ENCODE measurements at places on chromosomes 4 and X.

DNA sequence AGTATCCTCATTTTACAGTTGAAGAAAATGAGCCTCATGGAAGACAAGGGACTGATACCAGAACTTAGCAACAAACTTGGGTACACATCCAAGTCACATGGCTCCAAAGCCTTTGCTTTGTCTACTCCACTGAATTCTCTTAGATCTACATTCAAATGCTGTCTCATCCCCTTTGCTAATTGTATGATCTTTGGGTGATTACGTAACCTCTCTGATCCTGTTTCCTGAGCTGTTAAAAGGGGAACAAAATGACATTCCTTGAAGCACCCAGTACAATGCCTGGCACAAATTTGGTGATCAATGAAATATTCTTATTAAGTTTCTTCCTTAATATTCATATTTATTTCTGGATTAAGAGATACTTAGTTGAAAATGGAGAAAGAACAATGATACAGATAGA lies 5.9 kb upstream of the HPGD start:
- peak; percentile 69 for DNase-seq

- DNase-seq: peak; percentile 51
These were observed 44.0 kb upstream of the ADAD1 start for GRCh38 chr4:122334828-122335227.

DNA sequence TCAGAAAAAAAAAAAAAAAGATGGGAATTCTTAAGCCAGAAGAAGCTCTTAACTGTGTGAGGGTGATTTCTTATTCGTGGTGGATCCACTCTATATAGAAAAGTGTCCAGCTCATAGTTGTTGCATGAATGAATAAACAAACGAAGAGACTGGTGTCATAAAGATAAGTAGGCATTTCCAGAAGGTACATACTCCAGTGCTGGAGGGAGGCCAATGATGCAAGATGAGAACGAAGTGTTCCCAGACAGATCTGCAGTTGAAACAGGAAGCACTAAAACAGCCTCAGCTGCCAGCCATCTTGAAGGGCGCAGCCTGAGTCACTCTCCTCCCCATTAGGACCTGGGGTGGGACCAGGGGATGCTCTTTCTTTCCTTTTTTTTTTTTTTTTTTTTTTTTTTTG lies 47.4 kb upstream of the HOPX start:
- DNase-seq: peak; percentile 62

GRCh38 chr4:24557026-24558025 lies 27.0 kb downstream of the DHX15 start:
- no peak for DNase-seq

DNA sequence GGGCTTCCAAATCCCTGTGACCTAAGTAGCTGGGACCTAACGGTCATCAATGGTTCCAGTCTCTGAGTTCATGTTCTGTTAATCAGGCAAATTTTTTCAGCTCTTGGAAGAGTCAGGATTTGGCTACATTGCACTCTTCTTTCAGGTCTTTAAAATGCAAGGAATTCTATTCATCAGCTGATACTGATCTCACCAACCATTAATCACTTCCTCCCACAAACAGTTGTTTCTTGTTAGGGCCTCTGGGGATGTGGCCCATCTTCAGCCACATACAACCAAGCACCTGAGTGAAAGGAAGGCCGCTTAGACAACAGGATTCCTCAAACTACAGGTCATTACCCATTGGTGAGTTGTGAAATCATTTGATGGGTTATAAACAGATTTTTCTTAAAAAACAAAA lies 71.7 kb downstream of the FANCB start:
- no peak for DNase-seq

GRCh38 chr4:180932370-180933001 lies 1310.7 kb upstream of the TENM3 start:
- peak; percentile 63 for DNase-seq

DNA sequence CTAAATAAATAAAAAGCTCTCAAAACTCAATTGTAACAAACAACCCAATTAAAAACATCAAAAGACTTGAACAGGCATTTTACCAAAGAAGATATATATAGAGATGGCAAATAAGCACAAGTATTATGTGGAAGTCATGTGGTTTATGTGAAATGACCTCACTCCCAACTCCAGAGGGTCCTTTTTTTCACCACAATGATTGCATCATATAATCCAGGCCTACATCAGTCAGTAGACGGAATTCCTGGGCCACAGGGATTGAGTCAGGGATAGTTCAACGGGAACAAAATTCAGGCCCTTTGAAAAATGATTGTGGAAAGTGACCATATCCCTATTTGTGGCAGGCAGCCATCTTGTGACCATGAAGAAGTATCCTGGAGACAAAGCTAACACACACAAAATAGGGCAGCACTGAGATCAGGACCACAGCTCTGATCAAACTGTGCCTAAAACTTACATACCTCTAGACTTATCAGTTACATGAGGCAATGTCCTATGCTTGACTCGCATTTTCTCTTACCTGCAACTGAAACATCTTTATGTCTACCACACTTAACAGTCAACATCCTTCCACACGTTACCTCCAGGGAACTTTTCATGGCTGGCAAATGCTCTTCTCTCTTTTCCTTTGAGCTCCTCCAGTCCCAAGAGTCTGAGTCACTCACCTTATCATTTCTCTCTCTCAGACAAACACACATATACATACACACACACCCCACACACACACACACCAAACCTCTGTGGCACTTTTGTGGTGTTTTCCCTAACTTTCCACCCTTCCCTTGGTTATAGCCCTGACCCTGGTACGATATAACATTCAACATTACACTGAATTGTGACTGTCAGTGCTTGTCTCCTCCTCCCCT lies 113.5 kb downstream of the PHF8 start:
- DNase-seq: peak; percentile 39

GRCh38 chr4:16617011-16617410 lies 281.4 kb downstream of the LDB2 start:
- no peak for DNase-seq

DNA sequence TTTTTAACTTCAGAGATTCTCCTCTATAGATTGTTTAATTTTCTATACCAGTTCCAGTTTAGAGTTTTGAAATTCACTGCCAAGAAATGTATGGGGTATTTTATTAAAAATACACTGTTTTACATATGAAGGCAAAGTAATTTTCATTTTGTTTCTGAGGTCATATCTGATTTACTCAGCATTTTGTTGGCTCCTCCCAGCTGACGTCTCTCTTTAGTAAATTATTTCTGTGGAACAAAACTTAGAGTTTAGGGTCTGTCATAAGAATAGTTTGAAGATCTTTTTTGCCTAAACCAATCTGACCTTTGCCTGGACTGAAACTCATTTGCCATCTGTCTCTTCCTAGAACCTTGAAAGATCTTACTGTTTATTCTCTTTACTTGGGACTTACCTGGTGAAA lies 16.9 kb downstream of the FNIP2 start:
- peak; percentile 39 for DNase-seq

GRCh38 chr4:15794905-15795304 lies 16.8 kb downstream of the CD38 start:
- DNase-seq: no peak

GRCh38 chr4:32203340-32203739 lies 1483.2 kb downstream of the PCDH7 start:
- DNase-seq: no peak

- DNase-seq: no peak
These were observed 50.7 kb downstream of the FHL1 start for GRCh38 chrX:136198010-136198409.

DNA sequence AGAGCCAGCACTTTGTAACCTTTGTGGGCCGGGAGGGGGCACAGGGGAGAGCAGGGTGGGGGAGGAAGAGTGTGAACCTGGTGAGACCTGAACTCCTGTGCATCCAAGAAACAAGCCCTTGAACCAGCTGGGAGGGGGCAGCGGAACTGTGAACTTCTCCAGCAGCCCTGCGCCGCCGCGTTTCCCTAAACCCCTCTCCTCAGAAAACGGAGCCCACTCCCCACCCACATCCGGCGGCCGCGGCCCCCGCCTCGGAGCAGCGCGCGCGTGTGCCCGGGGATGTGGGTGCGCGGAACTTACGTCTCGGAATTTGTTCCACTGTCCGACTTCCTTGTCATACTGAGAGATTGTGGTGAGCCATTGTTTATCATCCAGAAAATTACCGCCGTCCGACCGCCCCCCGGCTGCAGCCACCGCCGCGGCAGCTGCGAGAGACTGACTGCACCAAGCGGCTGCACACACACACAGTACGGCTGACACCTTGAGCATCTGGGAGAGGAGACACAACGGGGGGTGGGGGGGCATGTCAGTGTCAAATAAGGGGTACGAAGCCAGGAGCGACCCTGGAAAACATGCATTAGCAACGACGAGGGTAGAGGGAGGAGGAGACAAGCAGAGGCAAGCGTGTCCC lies 494 bp downstream of the SPOCK3 start:
- peak; percentile 43 for DNase-seq

- DNase-seq: peak; percentile 82
These were observed 8.2 kb downstream of the RTL3 start for GRCh38 chrX:78650906-78651437.

GRCh38 chrX:20159797-20160385 lies 18.3 kb upstream of the EIF1AX start:
- no peak for DNase-seq

GRCh38 chr4:164203476-164203875 lies 550.5 kb upstream of the SMIM31 start:
- no peak for DNase-seq

- no peak for DNase-seq
These were observed 171.4 kb downstream of the NHS start for GRCh38 chrX:17546356-17546755.

DNA sequence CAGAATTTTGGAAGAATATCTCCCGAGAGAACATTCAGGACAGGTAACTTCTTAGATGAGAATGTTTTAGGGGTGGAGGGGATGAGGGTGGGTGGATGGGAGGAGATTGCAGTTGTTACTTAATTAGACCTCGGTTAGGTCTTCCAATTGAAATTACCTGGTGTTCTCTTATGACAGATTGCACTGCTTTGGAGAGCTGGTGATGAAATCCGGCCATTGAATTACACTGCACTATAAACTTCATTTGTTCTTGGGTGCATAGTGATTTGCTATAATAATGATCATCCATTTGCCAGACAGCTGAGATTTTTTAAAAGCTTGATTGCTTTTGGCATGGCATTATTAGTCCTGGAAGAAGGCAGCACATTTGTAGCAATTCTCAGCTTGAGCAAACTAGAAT lies 427.6 kb downstream of the GBA3 start:
- no peak for DNase-seq

- no peak for DNase-seq
These were observed 174.8 kb upstream of the KLF8 start for GRCh38 chrX:56057325-56057724.

DNA sequence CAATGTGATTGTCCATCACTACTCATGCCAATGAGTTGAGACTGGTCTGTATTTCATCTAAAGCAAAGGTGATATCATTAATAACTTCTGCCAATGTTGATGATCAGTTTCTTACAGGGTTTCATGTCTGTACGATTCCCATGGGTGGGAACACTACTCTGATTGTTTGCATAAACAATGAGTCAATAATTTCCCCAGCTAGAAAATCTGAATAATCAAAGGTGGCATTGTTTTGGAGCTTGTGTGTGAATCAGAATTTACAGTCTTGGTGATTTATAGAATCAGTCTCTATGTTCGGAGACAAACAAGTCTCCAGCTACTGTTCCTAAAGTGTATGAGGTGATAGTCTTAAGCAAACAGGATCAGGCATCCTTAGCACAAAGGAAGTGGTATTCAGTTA lies 35.5 kb upstream of the PARM1 start:
- DNase-seq: no peak

DNA sequence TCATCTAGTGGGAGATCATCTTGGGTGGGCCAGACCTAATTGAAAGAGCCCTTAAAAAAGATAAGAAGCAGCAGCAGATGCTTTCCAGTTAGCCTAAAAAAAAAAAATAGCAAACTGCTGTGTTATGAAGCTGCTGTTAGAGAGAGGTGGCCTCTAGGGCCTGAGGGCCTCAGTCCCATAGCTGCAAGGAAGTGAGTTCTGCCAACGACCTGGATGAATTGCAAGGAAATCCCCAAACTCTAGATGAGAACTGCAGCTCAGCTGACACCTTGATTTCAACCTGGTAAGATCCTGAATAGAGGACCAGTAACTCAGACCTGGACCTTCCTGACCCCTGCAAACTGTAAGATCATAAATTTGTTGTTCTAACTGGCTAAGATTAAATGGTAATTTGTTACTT lies 275.2 kb downstream of the TENM3 start:
- no peak for DNase-seq
